Naive B cell (primary cell): ENCODE measurements at places on chromosomes 6 and 20. TPM values are rescaled to one million over a fixed set of nuclear protein-coding genes. Genes with fewer than 3 reads are reported as not detected.

The SLC17A4 gene
- polyA plus RNA-seq, result not detected

The RBBP8NL gene
- not detected for polyA plus RNA-seq

The SRMS gene
- not detected for polyA plus RNA-seq

The HRH3 gene
- polyA plus RNA-seq, result not detected

- DNase-seq, result no peak
These were observed 33.8 kb downstream of the TNFAIP3 start for GRCh38 chr6:137900815-137901214.

GRCh38 chr20:42475773-42476172, 713.9 kb downstream of the PTPRT start:
- DNase-seq, result no peak

DNA sequence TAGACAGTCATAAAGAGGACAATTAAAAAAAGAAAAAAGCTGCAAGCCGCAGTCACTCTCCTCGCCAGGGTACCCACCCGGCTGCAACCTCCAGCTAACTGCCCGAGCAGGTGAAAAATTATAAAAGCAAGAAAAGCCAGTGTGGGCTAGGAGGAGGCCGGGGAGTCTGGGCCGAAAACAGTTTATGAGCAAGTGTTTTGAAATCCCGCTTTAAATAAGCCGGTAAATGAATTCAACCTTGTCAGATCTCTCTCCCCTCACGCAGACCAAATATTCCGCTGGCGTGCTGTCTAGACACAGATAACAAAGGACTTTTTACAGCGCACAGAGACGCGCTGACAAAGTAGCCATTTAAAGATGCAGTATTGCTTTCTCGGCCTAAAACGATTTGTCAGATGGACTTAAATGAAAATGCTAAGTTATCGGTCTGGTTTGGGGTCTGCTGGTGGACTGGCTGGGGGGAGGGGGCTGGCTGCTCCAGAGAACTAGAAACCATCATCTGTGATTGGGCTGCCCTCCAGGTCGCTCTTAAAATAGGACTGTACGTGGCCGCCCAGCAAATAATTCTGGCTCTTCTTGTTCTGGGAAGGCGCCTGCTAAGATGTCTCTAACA, 24.6 kb downstream of the PMEPA1 start:
- no peak for DNase-seq

DNA sequence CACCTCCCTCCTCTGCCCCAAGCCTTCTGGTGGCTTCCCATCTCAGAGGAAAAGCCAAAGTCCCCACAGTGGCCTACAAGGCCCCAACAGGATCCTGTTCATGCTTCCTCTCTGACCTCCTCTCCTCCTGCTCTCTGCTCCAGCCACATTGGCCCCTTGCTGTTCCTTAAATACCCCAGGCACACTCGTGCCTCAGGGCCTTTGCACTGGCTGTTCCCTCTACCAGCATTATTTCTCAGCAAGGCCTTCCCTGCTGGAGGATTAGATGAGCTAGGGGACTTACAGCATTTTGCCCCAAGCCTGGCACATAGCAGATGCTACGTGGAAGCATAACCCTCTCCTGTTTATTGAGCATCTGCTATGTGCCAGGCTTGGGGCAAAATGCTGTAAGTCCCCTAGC, 7.8 kb downstream of the CCN5 start:
- no peak for DNase-seq

DNA sequence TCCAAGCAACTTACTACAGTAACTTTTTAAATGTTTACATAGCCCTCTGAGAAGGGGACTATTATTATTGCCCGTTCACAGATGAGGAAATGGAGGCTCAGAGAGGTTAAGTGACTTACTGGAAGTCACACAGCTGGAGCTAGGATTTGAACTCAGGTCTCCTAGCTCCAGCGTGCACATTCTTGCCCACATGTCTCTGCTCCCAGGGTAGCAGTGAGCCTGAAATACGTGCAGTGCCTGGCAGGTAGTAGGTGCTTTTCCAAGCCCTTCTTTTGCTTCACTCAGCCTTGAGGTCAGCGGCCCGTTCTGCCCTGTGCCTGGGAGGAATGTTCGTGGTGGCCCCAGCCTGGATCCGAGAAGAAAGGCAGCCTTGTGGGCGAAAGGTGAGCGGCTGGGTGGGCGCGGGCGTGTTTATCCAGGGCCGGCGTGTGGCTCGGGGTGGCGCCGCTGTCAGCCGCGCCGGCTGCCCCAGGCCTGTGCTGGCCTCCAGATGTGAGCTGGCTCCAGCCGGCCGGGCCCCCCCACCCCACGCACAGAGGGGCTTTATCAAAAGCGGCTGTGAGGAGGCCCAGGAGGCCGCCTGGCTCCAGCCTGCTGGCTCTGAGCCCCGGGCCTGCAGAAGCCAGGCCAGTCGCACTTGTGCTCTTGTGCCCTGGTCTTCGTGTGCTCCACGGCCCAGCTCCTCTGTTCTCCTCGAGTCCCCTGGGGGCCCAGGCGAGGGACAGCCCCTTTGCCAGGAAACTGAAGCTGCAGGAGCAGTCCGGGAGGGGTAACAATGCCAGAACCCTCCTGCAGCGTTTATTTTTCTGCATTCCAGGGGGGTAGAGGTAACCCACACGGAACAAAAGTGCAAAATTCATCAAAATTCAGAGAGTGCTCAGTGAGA, 58.1 kb downstream of the UBE2V1 start:
- no peak for DNase-seq

- peak; percentile 87 for DNase-seq
These were observed 94.2 kb downstream of the RREB1 start for GRCh38 chr6:7201732-7202541.

GRCh38 chr6:166530211-166531095, 56.0 kb downstream of the RAMACL start:
- no peak for DNase-seq

DNA sequence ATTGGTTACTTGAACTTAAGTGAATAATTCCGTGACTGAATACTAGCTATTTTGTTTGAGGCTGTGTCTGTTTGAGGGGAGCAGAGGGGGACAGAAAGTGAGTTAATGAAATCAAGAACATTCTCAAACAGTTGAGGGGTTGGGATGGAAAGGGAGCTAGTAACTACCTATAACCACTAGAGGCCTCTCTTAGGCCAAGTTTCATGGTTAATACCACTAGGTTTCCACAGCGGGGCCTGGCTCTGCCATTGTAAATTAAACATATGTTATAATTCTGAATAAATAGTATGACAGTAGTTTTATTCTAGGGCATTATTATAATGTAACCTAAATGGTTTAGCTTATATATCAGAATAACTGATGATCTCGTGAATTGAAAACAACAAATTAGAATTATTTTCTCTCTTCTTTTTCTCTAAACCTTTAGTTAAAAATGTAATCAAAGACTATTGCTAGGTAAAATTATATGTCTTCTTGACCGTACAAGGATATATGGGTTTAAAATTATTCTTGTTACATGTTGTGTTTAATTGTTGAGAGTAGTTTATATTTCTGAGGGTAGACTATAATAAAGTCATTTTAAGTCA, 108.1 kb downstream of the BCKDHB start:
- no peak for DNase-seq

- DNase-seq, result no peak
These were observed 19.5 kb downstream of the KIF13A start for GRCh38 chr6:17967668-17968518.
